ENCODE measurements at places on chromosomes 3 and 15. TPM values are rescaled to one million over a fixed set of nuclear protein-coding genes. Genes with fewer than 3 reads are reported as not detected.
A peak's percentile ranks its signal among the peaks of the same experiment; 100 is the strongest.

Gene WNT5A
- 31.6 TPM for polyA plus RNA-seq

Gene SHQ1
- polyA plus RNA-seq = 14.8 TPM

Gene HTR3E
- not detected for polyA plus RNA-seq

Gene KCNMB2
- polyA plus RNA-seq = not detected

Gene MAPKAPK3
- polyA plus RNA-seq = 40.9 TPM

Gene KLHL40
- not detected for polyA plus RNA-seq

Gene EPHA6
- 5.0 TPM for polyA plus RNA-seq

Gene GP5
- polyA plus RNA-seq = 0.04 TPM

GRCh38 chr15:88326924-88327323 lies 70.4 kb upstream of the NTRK3 start:
- H3K36me3 ChIP-seq = no peaks in the 10 kb centered on the region
- DNase-seq = no peak
- H3K4me1 ChIP-seq = no peaks in the 10 kb centered on the region

DNA sequence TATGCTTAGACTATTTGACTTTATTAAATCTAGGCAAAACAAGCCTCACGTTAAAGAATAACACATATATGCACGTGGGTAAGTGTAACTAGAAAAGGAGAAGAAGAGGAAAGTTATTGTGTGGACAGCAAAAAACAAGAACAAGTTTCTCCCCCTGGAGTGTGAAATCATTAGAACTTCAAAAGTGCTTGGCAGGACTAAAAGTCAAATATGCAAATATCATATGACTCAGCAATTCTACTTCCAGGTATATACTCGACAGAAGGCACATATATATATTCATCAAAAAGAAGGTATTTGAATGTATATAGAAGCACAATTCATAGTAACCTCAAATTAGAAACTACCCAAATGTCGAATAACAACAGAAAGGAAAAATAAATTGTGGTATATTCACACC lies 68.9 kb upstream of the STXBP5L start:
- no peaks in the 10 kb centered on the region for H3K36me3 ChIP-seq
- H3K27ac ChIP-seq = no peak overlapping the region
- no peak overlapping the region for H3K4me3 ChIP-seq
- DNase-seq = no peak
- H3K4me1 ChIP-seq = no peaks in the 10 kb centered on the region

- no peaks in the 10 kb centered on the region for H3K36me3 ChIP-seq
- no peak overlapping the region for H3K4me3 ChIP-seq
- no peaks in the 10 kb centered on the region for H3K4me1 ChIP-seq
Observed at GRCh38 chr15:29324746-29325145, 55.1 kb upstream of the NSMCE3 start.

GRCh38 chr3:59631482-59631881 lies 581.7 kb upstream of the CFAP20DC start:
- no peak overlapping the region for H3K27ac ChIP-seq
- no peak for DNase-seq
- H3K4me1 ChIP-seq = peaks cover 12% of the 10 kb centered on the region
- no peaks in the 10 kb centered on the region for H3K36me3 ChIP-seq
- H3K4me3 ChIP-seq = no peak overlapping the region

DNA sequence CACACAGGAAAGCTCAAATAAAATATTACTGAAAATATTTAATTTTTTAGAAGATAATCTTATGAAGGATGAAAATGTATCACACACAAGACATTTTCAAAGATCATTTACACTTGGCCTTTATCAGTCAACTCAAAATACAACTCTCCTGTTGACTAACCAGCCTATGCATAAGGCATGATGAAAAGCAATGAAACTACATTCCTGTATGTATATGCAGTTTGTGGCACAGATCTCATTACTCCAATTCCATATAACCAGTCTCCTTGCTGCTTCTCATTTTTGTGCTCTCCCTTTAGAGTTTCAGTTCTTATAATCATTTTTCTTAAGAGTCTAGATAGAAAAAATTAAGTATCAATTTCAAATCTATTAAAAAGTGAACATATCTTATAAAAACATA lies 25.8 kb downstream of the AQR start:
- H3K4me1 ChIP-seq = no peaks in the 10 kb centered on the region
- H3K27me3 ChIP-seq = no peaks in the 10 kb centered on the region
- no peaks in the 10 kb centered on the region for H3K36me3 ChIP-seq
- H3K27ac ChIP-seq = no peak overlapping the region

DNA sequence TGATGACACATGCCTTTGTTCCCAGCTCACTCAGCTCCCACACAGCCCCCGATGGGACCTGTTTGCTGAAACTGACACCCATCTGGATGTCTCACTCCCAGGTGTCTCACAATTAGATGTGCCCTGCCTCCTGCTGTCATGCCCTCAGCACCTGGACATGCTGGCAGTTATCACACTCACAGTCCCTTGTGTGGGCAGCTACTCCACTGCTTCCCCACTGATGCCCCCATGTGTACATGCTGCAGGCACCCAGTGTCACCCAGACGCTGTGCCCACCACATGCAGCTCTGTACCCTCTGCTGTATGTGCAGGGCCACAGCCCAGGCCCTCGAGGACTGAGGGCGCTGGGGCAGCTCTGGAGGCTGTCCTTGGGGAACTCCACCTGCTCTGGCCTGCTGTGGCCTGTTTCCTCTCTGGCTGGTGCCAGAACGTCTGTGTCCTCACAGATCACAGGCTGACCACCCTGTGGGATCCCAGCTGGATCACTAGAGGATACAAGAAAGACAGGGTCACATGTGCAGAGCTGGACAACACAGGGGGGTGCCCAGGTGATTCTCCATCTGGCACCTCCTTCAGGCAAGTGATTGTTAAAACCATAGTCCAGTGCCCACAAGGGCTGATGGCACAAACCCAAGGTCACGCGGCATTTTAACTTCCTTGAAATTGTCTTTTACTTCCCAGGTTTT lies 14.0 kb downstream of the C3orf22 start:
- H3K27me3 ChIP-seq = no peaks in the 10 kb centered on the region
- H3K4me3 ChIP-seq = no peak overlapping the region
- H3K36me3 ChIP-seq = no peaks in the 10 kb centered on the region
- no peaks in the 10 kb centered on the region for H3K4me1 ChIP-seq
- no peak for DNase-seq

DNA sequence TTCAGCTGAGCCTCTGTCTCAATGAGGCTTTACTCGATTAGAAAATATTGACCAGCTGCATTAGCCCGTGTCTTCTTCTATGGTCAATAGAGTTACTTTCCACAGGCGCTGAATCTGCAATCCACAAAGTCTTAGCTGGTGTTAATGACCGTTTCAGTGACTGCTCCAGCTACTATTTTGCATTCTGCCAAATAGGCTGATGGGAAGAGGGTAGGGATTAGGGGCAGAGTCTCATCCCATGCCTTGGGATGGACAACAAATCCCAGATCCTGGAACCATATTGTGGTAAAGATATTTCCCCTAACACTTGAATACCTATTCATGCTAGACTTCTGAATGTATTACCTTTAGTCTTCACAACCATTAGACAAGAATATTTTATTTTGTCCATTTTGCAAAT lies 29.5 kb upstream of the MAGI1 start:
- H3K4me1 ChIP-seq = peaks cover 3% of the 10 kb centered on the region
- H3K27me3 ChIP-seq = no peaks in the 10 kb centered on the region
- H3K4me3 ChIP-seq = no peak overlapping the region
- no peaks in the 10 kb centered on the region for H3K36me3 ChIP-seq
- no peak overlapping the region for H3K27ac ChIP-seq
- no peak for DNase-seq

GRCh38 chr15:99423186-99424130 lies 142.3 kb upstream of the MEF2A start:
- no peaks in the 10 kb centered on the region for H3K36me3 ChIP-seq
- H3K27ac ChIP-seq = no peak overlapping the region
- H3K4me1 ChIP-seq = peaks cover 20% of the 10 kb centered on the region
- H3K27me3 ChIP-seq = no peaks in the 10 kb centered on the region

- no peaks in the 10 kb centered on the region for H3K27me3 ChIP-seq
- no peaks in the 10 kb centered on the region for H3K36me3 ChIP-seq
- peaks cover 13% of the 10 kb centered on the region for H3K4me1 ChIP-seq
Observed at GRCh38 chr3:186567072-186567921, at the start of gene TBCCD1. TSS of gene TBCCD1 (minus strand) at chr3:186567339. CDS start at chr3:186564329, 3,010 bp downstream.

DNA sequence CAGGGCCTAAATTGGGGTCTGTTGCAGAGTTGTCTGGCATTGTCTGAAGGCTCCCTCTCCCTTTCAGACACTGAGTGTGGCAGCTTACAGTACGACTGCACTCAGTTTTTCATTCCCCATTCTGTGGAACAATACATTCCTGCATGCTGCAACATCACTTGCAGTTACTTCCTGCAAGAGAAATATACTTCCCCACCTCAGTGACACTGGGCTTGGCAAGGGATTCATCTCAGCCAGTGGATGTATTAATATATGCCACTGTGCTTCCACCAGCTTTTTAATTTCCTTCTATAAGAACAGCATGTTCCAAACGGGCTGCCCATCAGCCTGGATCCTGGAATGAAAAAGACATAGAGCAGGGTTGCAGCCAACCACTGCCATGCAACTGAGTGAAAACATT lies 23.1 kb downstream of the B3GALNT1 start:
- no peaks in the 10 kb centered on the region for H3K4me1 ChIP-seq
- H3K36me3 ChIP-seq = no peaks in the 10 kb centered on the region
- H3K4me3 ChIP-seq = no peak overlapping the region
- no peaks in the 10 kb centered on the region for H3K27me3 ChIP-seq
- no peak overlapping the region for H3K27ac ChIP-seq
- no peak for DNase-seq

GRCh38 chr15:90322538-90322937 lies 29.5 kb upstream of the ZNF774 start:
- peak overlapping the region; percentile 27 for H3K27ac ChIP-seq
- no peak overlapping the region for H3K4me3 ChIP-seq
- DNase-seq = no peak
- H3K36me3 ChIP-seq = no peaks in the 10 kb centered on the region

DNA sequence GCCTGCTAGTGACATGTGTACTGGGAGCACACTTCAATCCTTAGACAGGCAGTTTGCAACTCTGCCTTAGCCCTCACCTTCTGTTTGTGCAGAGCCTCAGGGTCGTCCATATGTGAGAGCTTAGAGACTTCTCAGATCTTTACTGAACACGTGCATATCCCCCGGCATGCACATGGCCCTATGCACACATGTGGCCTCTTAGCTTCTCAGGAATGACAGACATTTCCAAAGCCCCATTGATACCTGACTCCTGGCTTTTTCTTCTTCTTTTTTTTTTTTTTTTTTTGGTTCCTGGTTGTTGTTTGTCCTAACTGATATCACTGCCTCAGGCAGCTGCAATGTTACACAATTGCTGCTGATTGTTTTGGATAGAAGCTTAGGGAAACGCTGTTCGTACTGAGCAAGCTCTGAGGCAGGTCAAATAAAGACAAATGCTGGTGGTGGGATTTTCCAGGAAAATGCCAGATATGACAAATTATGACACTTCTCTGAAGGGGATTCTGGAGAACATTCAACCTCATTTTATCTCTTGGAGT lies 107.2 kb upstream of the RGMA start:
- H3K4me1 ChIP-seq = no peaks in the 10 kb centered on the region
- H3K4me3 ChIP-seq = no peak overlapping the region
- H3K27ac ChIP-seq = no peak overlapping the region
- no peaks in the 10 kb centered on the region for H3K27me3 ChIP-seq
- DNase-seq = no peak

DNA sequence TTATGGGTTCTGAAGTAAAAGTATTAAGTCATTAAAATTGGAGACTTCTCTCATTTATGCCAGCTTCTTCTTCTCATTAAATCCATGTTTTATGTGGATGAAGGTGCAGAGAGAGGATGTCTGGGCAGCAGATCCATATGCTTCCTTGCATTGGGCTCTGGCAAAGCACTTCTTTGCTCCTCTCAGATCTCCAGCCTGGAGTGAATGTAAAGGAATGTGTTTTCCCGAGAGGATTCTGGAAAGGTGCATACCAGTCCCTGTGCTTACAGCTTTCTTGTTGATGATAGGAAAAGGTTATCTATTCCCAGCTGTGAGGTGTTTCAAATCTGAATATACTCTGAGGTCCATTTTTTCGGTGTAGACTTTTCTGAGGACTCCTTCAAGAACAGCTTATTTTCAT lies 79.9 kb upstream of the PEX5L start:
- no peak for DNase-seq
- no peak overlapping the region for H3K4me3 ChIP-seq

- no peaks in the 10 kb centered on the region for H3K4me1 ChIP-seq
- no peak overlapping the region for H3K27ac ChIP-seq
- H3K36me3 ChIP-seq = no peaks in the 10 kb centered on the region
- H3K4me3 ChIP-seq = no peak overlapping the region
- DNase-seq = no peak
Observed at GRCh38 chr3:107325446-107325845, 51.8 kb upstream of the CCDC54 start.
